ENCODE measurements at places on chromosomes 13 and 19. TPM values are rescaled to one million over a fixed set of nuclear protein-coding genes. Genes with fewer than 3 reads are reported as not detected.

DNA sequence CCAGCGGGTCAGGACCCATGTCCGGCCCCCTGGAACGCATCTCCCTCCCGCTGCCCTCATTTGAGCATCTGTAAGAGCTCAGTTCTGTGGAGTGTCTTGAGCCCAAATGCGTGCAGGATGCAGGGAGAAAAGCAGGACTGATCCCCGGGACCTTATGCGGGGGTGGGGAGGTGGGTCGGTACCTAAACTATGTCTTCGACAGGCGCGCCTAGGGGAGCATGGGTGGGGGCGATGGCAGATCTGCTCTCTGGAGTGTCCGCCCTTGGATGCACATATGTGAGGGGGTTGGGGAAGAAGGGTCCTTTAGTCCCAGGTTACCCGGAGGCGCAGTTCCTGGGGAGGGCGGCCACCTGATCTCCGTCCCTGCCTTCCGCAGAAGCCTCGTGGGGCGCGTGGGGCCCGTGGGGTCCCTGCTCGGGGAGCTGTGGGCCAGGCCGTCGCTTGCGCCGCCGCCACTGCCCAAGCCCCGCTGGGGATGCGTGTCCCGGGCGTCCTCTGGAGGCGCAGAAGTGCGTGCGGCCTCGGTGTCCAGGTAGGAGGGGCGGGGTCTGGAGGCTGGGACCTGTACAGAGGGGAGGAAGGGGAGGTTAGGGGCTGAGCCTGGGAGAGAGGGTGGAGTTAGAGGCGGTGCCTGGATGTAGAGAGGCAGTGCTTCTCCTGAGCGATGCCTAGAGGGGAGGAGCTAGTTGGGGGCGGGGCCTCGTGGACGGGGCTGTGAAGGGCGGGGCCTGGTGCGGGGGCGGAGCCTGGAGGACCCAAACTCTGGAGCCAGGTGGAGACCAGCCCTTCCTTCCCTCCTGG, 2.9 kb downstream of the CILP2 start:
- peaks cover 58% of the 10 kb centered on the region for H3K27me3 ChIP-seq
- peaks cover 30% of the 10 kb centered on the region for H3K4me1 ChIP-seq
- no peak overlapping the region for H3K4me3 ChIP-seq

- no peaks in the 10 kb centered on the region for H3K36me3 ChIP-seq
- H3K4me3 ChIP-seq: no peak overlapping the region
- no peaks in the 10 kb centered on the region for H3K27me3 ChIP-seq
- no peak for DNase-seq
- no peaks in the 10 kb centered on the region for H3K4me1 ChIP-seq
These were observed 959.1 kb upstream of the SLC10A2 start for GRCh38 chr13:104025303-104025702.

- H3K36me3 ChIP-seq: no peaks in the 10 kb centered on the region
- H3K4me3 ChIP-seq: no peak overlapping the region
- H3K27ac ChIP-seq: no peak overlapping the region
- no peak for DNase-seq
These were observed 2.6 kb downstream of the LYPD5 start for GRCh38 chr19:43799502-43800142.

The IRGC gene
- not detected for total RNA-seq

The CRLF1 gene
- total RNA-seq: 35.0 TPM

The CCL25 gene
- not detected for total RNA-seq

The JAK3 gene
- 1.5 TPM for total RNA-seq

The PODNL1 gene
- total RNA-seq: 0.09 TPM

The SYT3 gene
- 0.09 TPM for total RNA-seq

The ZNF497 gene
- 2.2 TPM for total RNA-seq

The TJP3 gene
- total RNA-seq: 0.04 TPM
